ENCODE measurements at places on chromosomes 3 and 15.
A peak's percentile ranks its signal among the peaks of the same experiment; 100 is the strongest.

DNA sequence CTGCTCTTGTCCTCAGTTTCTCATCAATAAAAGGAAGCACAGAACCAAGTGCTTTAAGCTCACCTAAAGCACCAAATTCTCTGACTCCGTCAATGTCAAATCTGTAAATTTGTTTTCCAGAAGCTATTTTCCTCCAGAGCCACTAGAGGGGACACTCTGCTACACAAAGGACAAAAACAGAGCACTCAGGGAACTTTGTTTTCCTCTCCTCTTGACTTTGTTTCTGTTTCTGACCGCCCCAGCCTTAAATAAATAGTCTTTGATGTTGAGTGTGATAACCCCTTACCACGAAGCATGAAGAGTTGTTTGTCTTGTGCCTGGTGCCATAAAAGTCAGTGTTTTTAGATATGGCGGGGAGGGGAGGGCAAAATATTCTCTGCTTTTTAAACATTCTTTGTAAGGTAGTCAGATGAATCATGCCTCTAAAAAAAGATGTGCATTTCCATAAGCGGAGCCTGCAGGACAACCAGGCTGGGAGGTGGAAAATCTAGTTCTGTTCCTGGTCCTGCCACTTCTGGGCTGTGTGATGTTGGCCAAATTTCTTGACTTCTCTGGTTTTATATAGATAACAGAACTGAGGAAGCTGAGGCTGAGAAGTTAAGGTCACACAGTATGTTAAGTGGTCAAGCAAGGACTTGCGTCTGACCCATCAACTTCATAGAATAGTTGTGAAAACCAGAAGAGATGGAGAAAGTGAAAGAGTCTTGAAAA is 7.3 kb upstream of the ZBTB38 start:
- DNase-seq = no peak

DNA sequence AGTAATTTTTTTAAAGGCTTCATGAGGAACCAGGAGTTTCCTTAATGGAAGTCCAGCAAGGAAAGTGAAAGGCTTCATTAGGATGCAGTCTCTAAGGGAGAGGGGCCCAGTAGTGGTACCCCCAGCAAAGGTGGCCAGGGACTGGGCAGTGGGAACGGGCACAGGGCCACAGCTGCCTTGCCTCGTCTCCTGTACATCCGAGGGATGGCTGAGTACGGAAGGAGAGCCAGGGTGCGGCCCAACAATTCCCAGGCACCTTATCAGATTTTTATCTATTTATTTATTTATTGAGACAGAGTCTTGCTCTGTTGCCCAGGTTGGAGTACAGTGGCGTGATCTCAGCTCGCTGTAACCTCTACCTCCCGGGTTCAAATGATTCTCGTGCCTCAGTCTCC is 14.5 kb downstream of the SEMA3G start:
- DNase-seq = no peak

GRCh38 chr3:188889054-188889491 is 282.7 kb upstream of the TPRG1 start:
- no peak for DNase-seq

GRCh38 chr3:64120876-64121275 is 97.6 kb upstream of the PSMD6 start:
- no peak for DNase-seq

DNA sequence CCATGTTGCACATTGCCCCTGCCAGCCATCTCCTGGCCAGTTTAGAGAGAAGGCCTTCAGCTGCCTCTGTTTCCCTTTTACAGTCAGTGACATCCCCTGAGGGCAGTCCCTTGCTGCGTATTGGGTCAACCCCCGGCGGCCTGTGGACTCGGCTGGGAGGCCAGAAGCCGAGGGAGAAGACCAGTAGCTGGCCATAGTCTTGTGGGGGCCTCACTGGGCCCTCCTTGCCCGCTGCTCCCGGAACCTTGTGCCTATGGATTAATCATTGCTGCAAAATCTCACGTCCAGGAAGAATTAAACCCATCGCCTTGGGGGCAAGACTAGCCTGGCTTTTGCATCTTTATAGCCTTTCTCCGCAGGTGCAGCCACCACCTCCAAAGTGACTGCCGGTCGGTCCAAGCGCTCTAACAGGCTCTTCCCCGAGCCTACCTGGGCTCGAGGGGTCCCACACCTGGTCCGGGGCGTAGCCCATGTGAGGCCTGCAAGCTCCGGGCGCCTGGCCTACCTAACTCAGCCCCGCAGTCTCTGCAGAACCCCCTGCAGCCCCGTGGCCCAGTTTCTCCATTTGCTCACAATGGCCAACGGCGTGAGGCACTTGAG is 870 bp upstream of the CHAC1 start:
- DNase-seq = no peak

DNA sequence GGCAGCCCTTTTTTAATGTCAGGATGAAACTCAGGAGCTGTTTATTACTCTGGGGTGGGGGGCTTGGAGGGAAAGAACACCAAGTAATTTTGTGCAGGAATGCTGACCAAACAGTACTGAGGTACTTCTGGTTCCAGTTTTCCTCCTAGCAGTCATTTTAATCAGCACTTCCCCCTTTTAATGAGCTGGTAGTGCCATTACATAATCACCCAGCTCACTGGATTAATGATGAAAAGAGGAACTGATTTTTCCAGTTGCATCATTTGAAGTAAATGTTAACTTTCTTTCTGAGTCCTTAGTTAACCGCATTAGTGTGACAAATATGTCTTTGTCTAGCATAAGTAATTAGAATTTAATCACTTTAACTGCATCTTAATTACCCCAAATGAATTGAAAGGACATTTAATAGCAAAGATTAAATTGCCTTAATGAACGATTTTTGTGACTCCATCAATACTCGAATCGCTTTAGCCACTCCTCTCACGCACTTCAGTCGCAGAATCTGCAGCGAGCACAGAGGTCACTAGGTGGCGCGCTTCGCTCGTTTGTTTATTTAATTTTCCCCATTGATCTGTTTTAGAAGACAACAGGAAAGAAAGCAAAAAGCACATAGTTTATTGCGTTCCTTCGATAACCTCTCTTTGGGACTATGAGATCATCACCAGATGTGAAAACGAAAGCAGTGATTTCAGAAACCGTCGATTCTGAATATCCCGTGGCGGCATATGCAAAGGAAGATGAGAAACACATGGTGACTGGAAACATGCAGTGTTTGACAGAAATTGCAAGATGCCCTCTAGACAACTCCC is 9.8 kb downstream of the ONECUT1 start:
- peak; percentile 83 for DNase-seq

Data from activated CD8-positive, alpha-beta memory T cell treated with anti-CD3 and anti-CD28 coated beads, Interleukin-2, amount 50 U/mL, for 48 hours (primary cell).